ENCODE measurements at places on chromosomes 11 and 22.

GRCh38 chr22:24685531-24686190 lies 82.7 kb downstream of the GGT1 start:
- DNase-seq: no peak

- no peak for DNase-seq
Observed at GRCh38 chr11:9144828-9145227, 53.4 kb upstream of the SCUBE2 start.

DNA sequence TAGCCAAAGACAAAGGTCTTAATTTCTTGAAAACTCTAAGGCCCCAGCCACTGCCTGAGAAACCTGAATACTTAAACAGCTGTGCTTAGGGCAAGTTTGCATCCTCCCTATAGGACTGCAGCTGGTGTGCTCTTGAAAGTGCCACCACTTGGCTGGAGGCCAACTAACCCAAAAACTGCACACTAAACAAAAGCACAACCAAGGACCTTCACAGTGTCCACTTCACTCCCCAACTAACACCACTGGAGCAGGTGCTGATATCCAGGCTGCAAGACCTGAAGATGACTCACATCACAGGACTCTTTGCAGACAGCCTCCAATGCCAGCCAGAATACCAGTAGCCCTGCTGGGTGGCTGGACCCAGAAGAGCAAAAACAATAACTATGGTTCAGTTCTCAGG lies 357.7 kb upstream of the ARHGAP42 start:
- no peak for DNase-seq

- no peak for DNase-seq
Observed at GRCh38 chr11:125245299-125245698, 80.7 kb downstream of the PKNOX2 start.

- no peak for DNase-seq
Observed at GRCh38 chr11:77180346-77180745, 52.3 kb downstream of the MYO7A start.

GRCh38 chr22:50208939-50209892 lies 8.4 kb downstream of the SELENOO start:
- no peak for DNase-seq

DNA sequence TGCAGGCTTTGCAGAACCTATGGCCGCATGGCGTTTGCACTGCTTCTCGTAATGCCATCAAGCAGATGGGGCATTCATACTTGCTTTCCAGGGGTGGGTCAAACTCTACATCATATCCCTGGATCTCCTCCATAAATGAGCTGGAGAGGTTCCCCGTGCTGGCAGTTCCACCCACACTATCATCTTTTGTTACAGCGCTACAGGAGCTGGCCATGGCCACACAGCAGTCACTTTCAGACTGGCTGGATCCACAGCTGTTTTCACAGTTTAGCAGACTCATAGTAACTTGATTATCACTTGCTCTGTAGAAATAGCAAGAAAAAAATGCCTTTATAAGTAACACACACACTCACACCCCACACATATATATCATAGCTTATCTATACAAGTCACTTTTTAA lies 8.8 kb downstream of the TRAF6 start:
- no peak for DNase-seq

DNA sequence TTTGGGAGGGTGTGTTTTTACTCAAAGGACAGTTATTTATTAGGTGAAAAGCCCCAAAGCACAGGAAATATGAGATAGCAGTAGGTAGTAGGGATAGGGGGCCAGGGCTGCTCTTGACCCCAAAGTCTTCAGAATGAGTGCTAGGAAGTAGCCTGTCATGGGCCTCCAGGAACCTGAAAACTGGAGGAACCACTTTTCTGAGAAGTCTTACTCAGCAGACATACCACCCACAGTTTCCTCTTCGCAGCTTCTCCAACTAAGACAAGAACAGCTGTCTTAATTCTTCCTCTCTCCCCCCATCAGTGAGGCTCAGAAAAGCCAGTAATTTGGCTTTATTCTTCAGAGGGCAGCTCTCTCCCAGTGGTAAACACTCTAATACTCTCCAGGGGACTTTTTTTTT lies 84.0 kb upstream of the CTSC start:
- peak; percentile 37 for DNase-seq

DNA sequence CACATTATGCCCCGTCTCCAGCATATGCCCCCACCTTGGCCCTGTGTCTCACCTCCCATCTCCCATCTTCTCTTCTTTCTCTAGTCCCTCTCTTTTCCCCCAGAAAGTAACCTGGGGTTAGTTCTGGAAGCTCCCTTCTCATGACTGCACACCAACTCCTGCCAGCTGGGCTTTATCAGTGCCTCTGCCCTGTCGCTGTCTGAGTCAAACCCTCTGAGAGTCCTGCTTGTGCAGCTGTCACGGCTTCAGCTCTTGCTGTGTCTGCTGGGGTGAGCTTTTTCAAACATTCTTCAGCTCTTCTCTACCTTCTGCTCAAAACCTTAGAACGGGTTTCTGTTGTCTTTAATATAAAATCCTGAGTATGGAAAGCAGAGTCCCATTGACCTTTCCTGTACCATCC lies 304.5 kb upstream of the B3GAT1 start:
- DNase-seq: no peak

DNA sequence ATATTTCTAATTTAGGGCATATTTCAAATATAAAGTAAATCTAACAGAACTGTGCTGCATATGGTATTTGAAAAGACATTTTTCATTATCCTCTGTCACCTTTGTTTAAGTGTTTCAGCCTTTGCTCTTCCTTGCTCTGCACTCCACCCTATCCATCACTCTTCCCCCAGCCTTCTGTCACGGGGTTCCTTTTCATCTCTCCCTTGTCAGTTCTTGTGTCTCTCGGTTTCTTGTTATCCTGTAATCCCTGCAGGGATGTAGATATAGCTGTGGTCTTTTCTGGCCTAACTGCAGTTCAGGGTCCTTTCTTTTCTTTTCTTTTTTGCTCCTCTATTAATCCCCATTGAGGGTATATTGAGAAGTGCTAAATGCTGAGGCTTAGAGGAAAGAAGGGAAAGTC lies 261.9 kb downstream of the DCDC1 start:
- no peak for DNase-seq

- no peak for DNase-seq
Observed at GRCh38 chr22:26342745-26343410, 86.2 kb upstream of the ASPHD2 start.

DNA sequence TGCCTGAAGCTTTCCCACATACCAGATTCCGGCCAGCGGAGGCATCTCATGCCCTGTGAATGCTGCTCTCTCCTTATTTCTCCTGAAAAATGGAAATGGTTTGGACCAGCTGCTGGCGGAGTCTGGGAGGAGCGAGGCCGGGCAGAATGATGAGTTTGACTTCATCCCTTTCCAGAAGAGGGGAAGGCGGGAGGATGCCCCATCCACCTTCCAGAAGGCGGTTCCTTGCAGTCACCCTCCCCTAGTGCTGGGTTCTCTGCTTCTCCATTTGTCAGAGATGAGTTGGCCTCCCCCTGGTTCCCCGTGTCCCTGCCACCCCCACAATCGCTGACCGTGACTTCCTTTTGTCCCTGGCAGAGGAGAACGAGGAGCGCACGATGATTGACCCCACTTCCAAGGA lies 75.6 kb downstream of the PARVB start:
- DNase-seq: no peak

- DNase-seq: no peak
Observed at GRCh38 chr11:132187386-132187785, 817.0 kb downstream of the NTM start.

GRCh38 chr11:45171550-45171949 lies 25.1 kb downstream of the PRDM11 start:
- DNase-seq: no peak

GRCh38 chr11:119634301-119634700 lies 94.7 kb downstream of the NECTIN1 start:
- DNase-seq: no peak

- DNase-seq: no peak
Observed at GRCh38 chr11:2549491-2549875, 104.7 kb downstream of the KCNQ1 start.

DNA sequence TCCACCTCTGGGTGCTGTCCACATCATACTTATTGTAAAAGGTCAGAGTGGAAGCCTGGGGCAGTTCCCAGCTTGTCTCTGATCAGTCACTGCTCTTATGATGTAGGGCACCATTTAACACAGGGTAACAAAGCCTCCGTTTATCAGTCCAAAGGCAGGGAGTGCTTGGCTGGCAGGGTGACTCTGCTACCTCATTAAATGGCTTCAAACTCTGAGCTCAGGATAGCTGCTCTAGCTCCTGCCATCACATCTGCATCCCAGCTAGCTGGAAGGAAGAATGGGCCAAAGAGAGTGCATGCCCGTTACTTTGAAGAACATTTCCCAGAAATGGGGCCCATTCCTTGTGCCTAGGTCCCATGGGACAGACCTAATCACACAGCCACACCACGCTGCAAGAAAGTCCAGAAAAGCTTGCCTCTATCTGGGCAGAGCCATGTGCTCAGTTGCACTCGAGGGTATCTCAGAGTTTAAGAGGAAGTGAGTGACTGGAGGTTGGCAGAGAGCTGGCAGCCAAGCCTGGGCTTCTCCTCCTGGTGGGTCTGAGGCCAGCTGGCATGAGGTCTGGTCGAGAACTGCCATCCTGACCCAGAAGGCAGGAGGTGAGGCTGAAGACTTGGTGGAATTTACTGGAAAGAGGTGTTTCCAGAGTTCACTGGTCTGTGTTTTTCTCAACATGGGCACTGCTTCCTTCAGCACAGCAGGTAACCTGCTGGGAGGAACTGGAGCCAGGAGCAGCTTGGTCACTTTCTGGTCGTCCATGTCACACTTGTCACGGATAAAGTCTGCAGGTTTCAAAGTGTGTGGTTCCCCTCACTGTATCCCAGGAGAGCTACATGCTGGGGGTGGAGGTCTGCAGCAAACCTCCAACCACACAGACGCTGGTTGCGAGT lies 935.7 kb downstream of the BRD1 start:
- no peak for DNase-seq

DNA sequence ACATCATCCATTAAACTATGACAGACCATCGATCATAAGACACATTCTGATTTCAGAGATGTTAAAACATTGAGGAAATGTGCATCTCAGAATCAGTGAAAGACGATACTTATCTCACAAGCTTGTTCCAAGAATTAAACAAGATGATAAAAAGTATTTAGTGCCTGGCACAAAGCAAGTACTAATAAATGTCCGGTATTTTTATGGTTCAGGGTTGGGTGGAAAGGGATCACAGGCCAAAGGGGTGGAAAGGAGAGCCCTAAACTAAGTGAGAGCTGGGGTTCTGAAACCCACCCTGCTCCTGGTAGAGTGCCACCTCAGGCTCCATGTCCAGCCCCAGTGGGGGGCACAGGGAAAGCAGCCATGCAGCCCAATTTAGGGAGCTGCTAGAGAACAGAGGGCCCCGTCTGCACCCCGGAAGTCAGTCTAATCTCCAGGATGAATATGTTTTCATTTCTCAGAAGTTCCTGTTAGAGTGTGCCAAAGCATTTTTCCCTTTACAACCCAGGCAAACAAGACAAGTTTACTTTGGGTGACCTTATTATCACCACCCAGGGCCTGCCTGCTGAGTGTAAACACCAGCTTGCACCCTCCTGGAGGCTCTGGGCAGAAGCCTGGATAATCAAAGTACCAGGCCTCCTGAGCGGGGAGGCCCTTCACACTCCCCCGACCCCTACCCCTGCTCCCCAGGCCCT lies 3.8 kb upstream of the CREB3L1 start:
- no peak for DNase-seq

GRCh38 chr11:119298726-119299125 lies 18.2 kb downstream of the MCAM start:
- no peak for DNase-seq

DNA sequence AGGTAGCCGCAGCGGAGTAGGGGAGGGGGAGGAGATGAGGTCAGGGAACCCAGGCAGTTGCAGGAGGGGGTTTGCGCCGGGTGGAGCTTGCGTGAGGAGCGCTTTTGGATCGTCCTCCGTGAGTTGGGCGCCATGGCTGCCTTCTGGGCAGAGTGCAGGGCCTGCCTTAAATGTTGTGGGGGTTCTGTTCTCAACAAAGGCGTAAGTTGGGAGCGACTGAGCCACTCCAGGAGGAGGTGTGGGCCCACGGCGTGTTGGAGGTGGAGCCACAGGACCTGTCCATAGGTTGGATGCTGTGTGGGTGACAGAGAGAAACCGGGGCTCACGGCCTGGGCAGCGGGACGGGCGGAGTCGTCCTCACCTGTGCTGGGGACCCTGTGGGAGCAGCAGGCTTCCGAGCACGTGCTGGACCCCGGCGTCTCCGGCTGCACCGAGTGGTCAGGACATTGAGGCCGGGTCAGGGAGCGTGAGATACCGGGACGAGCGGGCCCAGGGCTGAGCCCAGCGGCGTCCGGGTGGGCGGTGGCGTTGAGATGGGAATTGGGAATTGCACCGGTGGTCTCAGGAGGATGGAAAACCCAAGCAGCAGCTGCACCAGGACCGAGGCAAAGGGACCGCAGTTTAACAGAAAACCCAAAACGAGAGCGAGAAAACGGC lies 977 bp upstream of the PGGHG start:
- no peak for DNase-seq

DNA sequence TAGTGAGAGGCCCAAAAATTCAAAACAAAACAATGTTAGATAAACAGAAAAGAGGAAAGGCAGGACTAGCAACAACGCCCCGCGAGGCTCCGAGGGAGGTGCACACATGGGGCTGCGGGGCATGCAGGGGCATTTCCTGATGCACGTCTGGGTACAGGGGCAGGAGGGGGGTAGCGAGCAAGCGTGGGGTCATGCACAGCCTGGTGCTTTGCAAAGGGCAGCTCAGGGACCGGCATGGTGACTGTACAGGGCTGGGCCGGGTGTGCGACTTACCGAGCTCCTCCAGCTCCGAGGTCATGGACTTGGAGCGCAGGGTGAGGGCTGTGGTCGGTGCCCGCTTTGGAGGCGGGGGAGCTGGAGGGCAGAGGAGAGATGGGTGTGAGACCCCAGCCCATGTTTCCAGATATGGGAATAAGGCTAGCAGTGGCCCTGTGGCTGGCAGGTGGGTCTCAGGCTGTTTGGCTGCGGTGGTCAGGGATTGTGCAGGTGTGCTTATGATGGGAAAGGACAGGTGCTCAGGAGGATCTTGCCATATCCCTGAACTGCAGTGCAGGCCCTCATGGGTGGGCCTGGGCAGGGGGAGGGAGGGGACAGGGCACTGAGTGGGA lies 103.7 kb downstream of the CTTN start:
- no peak for DNase-seq

DNA sequence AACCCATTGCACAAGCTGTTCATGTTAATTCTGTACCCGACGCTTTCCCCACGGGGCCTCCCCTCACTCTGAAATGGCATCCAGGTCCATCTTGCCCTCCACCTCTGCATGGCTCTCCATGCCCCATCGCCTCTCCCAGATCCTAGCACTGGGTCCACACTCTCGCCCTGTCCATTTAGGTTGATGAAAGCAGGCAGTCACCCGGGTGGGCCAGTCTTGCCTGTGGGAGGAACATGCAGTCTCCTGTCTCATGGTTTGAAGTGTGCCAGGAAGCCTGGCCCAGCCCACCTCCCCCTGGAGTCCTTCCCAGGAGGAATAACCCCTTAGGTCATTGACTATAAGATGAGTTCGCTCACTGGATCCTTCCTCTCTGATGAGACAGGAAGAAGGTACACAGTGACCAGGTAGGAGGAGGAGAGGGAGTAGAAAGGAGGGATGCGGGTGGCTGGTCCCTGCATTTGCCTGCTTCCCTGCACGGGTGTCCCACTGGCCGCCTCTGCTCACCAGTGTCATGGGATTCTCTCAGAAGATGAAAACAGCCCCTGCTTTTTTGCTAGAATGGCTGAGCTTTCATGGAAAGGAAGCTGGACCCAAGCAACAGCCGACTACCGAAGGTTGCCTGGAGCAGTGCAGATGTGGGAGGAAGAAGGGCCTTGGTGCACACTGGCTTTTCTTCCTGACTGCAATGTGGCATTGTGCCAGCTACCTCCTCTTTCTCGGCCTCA lies 6.8 kb downstream of the TMEM121B start:
- no peak for DNase-seq

- no peak for DNase-seq
Observed at GRCh38 chr22:42994276-42994916, 20.6 kb downstream of the PACSIN2 start.

GRCh38 chr22:49999063-49999945 lies 13.3 kb downstream of the IL17REL start:
- no peak for DNase-seq

Data from stimulated activated CD4-positive, alpha-beta T cell treated with anti-CD3 and anti-CD28 coated beads, Interleukin-12 subunit alpha, Interleukin-12 subunit beta, amount 100 ng/mL, for 48 hours (primary cell).